ENCODE measurements at places on chromosomes 6 and 20.
A peak's percentile ranks its signal among the peaks of the same experiment; 100 is the strongest.

DNA sequence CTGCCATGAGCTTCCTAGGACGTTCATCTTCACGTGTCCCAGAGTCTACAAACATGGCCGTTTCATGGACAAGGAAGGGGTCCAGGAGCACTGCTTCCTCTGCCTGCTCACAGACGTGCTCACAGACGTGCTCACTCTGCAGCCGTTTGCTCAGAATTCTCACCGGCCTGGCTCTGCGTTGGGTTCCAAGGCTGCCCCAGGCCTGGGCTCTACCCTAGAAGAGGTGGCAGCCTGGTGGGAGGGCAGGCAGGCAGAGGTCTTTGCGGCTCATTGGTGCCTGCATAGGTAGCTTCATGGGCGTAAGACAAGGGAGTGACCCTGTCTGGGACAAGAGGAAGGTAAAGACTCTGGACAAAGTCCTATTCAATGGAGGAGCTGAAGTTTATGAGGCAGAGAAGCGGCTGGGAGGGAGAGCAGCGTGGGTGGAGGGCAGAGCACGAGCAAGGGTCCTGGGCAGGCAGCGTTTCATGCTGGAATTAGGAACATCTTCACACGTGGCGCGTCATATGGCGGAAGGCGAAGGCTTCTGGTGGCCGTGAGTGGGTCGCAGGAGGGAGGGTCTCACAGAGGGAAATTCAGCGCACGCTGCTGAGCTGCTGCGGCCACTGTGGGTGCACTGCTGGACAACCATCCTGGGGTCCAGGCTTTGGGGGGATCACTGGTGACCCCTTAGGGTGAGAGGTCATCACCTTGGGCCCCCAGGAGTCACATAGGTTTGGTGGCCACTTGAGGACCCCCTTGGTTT, 138.2 kb downstream of the PHACTR3 start:
- DNase-seq: no peak

DNA sequence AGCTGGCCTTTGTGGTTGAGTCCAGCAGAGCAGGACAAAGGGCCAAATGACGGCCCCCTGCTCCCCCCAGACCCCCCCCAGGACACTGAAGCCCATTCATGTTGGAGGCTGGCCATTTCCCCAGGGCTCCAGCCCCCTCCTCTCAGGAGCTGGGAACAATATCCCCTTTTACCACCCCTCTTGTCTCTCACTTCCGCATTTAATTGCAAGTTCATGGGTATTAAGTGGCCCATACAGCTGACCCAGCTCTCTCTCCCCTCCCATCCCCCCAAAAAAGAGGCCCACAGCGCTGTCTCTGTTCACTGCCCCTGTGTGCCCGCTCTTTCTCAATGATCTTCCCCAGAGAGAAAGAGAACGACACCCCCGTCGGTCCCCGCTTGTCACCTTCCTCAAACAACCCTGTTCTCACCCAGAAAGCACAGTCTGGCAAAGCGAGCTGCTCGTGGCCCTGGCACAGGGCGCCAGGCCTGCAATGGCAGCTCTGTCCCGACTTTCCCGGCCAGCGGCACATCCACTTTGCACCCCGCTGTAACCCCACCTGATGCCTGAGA, 30.4 kb downstream of the PREX1 start:
- no peak for DNase-seq

- DNase-seq: no peak
These were observed 98.8 kb upstream of the CITED2 start for GRCh38 chr6:139473231-139473701.

DNA sequence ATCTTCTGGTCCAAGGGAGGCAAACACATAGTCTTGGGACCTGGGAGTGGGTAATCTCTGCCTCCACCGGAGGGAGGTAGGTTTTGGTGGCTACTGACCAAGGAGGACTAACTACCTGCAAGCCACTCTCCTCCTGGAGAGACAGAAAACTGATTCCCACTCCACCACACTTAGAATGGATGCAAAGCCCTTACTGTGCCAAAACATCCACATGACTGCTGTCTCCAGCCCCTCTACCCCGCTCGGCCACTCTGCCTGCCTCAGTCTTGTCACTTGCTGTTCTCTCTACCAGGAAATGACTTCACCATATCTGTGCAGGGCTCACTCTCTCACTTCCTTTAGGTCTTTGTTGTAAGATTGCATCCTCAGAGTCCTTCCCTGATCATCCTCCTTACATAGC, 129.5 kb upstream of the ARG1 start:
- DNase-seq: no peak

- no peak for DNase-seq
These were observed 19.7 kb downstream of the FAM217A start for GRCh38 chr6:4059115-4059777.

- DNase-seq: peak; percentile 15
These were observed 696.3 kb upstream of the SLC35B3 start for GRCh38 chr6:9131616-9132015.

- DNase-seq: no peak
These were observed 100.8 kb downstream of the SYCP2 start for GRCh38 chr20:59832406-59833363.

- no peak for DNase-seq
These were observed 37.5 kb downstream of the SOD2 start for GRCh38 chr6:159655409-159655988.

GRCh38 chr6:2739335-2739734, 11.4 kb downstream of the MYLK4 start:
- DNase-seq: no peak

- no peak for DNase-seq
These were observed 39.3 kb downstream of the PHACTR3 start for GRCh38 chr20:59643615-59644061.

GRCh38 chr6:21732731-21733130, 139.2 kb downstream of the SOX4 start:
- DNase-seq: no peak

All from renal cortex interstitium (tissue), 15 donors.